Stimulated activated CD8-positive, alpha-beta memory T cell treated with anti-CD3 and anti-CD28 coated beads, Interleukin-12 subunit alpha, Interleukin-12 subunit beta, amount 100 ng/mL, for 1 hour (primary cell): ENCODE measurements at places on chromosomes 16 and 17.

- DNase-seq, result no peak
Observed at GRCh38 chr17:9020096-9020823, 1.1 kb upstream of the NTN1 start.

DNA sequence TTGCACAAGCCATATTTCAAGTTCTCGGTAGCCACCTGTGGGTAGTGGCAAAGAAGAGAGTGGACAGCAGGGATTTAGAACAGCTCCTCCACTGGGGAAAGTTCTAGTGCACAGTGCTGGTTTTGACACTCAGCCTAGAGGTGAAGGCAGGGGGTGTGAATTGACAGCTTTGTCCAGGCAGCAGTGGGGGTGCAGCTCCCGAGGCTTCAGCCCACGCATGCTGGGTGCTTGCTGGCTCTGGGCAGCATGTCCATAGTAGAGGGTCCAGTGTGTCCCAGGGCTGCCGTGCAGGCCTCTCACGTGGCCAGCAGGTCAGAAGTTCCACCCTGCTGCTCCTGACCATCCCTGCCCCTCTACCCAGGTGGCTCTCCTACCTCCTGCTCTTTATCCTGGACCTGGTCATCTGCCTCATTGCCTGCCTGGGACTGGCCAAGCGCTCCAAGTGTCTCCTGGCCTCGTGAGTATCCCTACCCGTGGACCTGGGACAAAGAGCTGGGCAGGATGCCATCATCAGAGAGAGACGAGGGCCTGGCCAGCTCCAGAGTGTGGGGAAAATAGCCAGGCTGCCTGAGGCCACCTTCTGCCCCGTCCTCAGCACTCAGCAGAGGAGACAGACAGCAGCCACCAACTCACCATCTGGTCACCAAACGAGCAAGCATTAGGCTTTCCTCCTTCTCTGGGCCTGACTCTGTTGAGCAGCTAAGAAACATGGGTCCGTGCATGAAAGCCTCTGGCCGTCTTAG, 29.8 kb downstream of the TTYH2 start:
- no peak for DNase-seq

DNA sequence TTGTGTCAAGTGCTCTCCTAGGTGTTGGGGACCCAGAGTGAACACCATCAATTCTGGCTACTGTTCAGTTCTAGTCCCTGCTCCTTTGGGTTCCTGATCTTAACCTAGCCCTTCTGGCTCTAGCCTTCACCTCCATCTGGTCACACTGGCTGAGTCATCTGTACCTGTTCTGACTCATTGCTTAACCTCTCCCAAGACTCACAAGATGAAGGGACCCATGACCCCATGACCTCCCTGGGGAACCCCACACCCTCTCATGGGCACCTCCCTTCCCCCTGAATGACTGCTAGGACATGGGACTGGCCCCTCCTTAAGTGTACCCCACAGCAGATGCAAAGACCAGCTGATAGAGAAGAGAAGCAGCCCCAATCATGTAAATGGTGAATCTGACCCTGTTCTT, 345.8 kb upstream of the CDH5 start:
- no peak for DNase-seq

DNA sequence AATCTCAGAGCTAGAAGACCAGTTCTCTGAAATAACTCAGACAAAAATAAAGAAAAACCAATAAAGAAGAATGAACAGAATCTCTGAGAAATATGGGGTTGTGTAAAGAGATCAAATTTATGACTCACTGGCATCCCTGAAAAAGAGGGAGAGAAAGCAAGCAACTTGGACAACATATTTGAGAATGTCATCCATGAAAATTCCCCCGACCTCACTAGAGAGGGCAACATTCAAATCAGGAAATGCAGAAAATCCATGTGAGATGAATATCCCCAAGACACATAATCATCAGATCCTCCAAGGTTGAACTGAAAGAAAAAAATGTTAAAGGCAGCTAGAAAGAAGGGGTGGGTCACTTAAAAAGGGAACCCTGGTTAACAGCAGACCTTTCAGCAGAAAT, 32.1 kb downstream of the TANC2 start:
- no peak for DNase-seq
